ENCODE measurements at places on chromosomes 1 and 21.

DNA sequence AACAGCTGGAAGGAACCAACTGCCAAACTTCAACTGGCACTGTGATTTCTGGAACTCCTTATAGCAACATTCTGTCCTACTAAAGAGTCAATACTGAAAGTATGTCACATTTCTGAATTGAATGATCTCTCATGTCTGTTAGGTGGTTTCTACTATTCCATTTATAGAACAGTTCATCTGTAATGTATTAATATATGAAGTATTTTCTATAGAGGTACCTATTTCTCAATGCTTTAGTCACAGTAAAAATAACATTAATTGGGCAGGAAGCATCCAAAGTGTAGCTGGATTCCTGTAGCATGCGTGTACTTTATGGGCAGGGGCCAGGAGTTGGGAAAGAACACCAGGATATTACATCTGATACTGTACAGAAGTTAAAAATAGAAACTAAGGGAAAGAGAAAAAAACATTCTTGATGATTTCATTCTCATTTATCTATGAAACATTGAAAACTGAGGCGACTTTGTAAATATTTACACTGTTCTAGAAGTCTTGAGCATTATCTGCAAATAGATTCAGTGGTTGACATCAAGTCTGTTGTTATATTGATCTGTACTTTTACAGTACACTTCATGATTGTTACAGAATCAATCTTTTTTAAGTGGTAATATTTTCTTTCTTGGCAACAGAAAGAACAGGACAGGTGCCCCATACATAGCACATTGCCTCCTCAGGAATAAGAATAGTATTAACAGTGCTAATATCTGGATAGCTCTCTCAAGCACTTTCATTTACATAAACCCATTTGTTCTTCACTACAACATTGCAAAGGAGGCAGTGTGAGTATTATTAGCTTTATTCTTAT is 6.2 kb upstream of the ZNF281 start:
- no peak for DNase-seq

DNA sequence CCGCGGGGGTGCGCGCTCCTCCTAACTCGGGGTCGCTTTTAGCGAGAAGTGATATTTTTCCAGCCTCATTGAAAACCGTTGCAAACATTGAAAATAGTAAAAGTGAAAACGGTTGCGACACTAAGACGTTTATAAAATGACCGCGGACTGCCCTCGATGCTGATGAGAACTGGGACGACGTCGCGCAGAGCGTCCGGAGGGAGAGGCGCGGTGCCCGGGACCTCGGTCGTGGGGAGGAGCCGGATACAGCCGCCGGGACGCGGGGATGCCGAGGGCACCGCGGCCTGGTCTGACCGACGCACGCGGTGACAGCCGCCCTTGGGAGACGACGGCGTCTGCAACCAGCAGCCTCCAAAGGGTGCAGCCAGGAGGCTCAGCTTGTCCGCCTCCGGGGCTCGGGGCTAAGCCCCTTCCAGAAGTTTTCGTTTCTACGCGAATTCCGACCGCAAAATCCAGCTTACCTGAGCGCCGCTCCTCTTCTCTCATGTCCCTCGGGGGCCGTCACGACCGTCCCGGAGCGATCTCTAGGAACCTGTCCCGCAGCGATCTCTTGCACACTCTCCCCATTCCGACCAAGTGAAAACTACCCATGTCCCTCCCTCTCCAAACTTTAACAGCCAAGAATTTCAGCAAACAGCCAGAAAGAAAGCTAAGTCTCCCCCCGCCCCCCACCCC is 144.4 kb upstream of the ETS2 start:
- DNase-seq = no peak

DNA sequence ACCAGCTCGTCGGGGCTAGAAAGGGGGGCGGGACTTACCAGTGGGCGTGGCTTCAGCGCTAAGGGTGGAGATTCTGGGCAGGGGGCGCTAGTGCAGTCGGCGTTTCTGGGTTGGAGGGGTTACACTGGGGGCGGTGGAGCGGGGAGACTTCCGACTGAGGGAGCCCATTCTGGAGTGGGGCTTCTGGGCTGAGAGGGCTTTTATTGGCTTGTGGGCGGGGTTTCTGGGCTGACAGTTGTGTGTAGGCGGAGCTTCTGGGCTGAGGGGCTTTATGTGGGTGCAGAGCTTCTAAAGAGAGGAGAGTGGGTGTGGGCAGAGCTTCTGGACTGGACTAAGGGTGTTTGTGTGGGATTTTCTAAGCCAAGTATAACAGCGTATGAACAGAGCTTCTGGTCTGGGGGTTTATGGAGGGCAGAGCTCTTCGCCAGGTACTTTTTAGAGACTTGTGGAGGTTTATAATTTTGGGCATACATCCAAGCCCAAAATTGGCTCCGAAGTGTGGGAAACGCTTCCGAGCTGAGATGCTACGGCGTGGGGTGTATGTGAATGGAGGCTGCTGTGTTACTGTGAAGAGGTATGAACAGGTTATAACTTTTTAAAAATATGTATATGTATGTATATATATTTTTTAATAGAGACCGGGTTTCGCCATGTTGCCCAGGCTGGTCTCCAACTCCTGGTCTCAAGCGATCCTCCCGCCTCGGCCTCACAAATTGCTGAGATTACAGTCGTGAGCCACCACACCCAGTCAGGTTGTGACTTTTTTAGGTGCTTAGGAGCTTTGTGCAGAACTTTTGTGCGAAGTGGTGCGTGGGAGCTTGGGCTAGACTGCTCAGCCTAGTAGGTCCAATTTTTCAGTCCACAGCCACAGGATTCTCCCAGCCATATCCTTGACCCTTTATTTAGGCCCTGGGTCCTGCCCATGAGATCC is 825 bp downstream of the TMEM39B start:
- DNase-seq = no peak

DNA sequence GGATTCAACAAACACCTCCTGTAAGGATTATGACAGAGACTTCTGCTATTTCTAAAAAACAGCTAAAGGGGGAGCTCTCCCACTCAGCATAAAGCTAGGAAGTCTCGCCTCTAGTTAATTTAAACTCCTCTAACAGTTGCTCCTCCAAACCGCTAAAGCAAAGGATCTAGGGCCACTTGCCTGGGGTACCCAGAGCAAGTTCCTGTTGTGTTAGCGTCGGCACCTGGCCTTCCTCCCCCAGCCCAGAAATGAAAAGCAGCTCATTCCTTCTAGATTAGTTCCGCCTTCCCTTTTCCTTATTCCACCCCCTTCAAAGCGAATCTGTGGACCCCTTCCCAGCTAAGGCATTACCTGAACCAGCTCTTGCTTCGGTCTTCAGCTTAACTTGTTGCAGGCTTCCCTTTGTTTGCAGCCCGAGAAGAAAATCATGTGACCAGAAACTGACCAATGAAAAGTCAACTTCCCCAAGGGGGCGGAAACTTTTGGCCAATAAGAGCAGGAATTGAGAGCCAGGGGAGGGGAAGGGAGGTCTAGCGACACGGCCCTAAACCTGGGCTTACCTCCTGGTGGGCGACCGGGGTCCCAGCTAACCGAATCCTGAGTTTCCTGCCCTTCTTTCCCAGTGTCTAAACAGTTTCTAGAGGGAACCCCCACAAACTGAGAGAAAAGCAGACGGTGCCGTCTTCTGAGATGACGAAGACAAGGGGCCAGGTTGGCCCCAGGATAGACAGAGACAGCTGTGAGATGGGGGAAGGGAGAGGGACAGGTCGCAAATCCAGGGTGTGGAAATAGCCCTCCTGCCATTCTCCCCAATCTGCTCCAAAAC is at the start of gene PBXIP1:
TSS of gene PBXIP1 (minus strand) at position 382 of the 826 bp plus-strand sequence. CDS start 2,378 bp downstream, outside the sequence.
- peak; percentile 60 for DNase-seq

GRCh38 chr21:38544661-38545060 is 46.4 kb upstream of the ERG start:
- DNase-seq = no peak

DNA sequence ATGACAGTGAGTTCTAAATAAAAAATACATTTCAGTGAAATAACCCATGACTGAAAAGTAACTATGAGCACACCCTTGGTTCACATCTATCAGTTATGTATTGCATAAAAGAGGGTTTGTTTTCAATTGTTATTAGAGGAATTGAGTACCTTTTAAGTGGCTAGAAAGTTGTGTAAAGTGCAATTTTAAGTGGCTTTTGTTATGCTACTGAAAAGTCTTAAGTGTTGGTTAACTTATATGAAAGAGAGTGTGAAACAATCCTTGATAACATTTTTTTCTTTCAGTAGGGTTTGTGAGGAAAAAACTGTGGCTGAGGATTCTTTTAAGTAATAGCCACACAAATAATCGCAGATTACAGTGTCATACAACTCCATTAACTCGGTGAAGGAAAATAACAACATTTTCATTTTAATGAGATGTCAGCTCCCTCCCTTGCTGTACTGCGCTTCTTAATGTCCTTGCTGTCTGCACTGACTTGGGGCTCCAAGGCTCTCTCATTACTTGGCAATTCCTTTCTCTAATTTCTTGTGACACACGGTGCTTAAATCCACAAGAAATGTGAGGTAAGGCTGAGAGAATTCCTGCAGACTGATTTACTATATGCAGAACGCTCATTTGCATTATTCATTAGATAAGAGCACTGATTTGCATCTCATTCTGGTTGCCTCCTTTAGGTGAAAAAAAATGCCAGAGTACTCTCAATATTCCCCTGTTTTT is 40.6 kb downstream of the NTNG1 start:
- DNase-seq = no peak

GRCh38 chr21:32565856-32566465 is 19.4 kb downstream of the TCP10L start:
- DNase-seq = no peak

DNA sequence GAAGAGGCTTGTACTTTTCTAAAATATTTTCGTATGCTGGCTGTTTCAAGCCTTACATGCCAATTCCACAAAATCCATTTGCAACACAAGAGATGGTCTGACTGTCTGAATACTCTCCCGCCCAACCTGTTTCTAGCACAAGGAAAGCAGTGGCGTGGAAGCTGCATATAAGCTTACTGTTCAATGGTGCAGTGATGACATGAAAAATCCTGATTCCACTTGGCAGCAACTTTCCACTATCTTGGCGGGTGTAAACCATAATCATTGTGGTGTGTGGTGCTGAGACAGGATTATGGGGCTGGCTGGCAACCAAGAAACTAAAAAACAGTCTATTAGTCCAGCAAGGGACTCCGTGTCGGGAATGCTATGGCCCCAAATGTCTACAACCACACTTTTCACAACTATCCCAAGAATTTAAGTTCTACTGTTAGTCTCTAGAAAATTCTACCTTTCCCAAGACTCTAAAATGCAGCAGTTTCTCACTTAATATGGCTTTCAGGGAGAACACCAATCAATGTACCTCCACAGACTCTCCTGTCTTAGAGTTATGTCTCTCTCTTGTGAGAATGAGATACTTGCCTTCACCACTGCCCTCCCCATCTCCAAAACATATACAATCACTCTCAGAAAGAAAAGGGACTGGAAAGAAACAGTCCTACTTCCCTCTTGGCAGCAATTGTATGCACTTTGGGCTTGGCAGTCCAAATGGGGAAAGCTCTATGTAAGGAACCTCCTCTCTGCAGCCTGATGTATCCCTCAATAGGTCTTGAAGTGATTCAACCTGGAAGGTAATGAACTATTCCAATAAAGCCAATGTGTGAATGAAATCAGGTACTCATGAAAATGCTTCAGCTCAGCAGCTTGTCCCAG is 9.5 kb downstream of the COLGALT2 start:
- DNase-seq = no peak

GRCh38 chr1:34656299-34656698 is 98.5 kb upstream of the GJB5 start:
- DNase-seq = no peak

GRCh38 chr1:53893999-53894636 is at the start of gene DIO1:
Gene DIO1, plus strand, starts transcription at chr1:53894187. Its CDS starts 24 bp downstream, at chr1:53894211.
- DNase-seq = no peak

DNA sequence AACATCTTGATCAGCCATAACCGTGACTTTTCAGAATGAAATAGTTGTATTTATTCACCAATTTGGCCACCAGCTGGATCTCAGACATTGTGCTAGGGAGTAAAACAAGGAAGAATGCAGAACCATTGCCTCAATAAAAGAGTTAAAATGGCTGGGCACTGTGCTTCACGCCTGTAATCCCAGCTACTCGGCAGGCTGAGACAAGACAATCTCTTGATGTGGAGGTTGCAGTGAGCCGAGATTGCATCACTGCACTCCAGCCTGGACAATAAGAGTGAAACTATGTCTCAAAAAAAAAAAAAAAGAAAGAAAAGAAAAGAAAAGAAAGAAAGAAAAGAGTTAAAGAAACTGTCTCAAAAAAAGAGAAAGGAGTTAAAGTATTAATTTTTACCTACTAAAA is 199.5 kb downstream of the TPR start:
- no peak for DNase-seq

DNA sequence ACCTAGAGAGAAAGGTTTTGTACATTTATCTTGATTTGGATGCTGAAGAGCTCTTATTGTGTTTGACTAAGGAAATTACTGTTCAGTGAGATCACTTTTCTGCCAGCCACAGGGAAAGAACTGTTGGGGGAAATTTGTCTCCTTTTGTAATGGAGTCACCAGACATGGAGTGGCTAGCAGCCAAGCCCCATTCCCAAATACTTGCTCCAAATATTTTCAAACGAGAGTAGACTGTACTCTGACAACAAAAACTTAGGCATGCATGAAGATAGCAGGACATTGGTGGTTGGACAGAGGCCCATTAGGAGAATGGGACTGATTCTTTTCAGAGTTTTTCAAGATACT is 21.1 kb downstream of the IPO9 start:
- DNase-seq = no peak

- DNase-seq = no peak
Observed at GRCh38 chr1:38225745-38226144, 179.2 kb upstream of the POU3F1 start.

- no peak for DNase-seq
Observed at GRCh38 chr1:79325705-79326104, 319.2 kb upstream of the ADGRL4 start.

DNA sequence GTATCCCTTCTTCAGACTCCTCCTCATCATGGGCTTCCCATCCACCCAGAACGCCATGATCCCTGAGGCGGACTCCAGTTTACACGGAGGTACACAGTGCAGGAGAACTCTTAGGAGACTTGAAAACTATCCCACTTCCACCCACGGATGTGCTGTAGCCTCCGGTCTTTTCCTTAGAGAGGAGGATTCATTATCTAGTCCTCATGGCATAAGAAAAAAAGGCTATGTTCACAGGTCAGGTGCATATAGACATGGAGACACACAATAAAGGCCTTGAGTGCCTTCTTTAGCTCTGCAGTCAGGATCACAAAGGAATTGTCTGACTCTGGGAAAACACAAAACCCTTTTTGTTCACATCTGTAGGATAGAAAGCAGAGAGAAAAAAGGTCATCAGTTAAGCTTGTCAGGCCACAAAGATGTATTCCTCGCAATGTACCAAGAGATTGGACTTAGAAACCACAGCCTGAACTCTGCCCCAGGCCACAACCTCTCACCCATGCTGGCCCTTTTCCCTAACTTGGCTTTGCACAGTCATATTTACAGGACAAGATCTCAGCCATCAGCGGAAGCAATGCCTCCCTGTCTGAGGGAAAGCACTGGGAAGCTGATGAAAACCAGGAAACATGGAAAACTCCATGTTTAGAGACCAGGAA is 9.0 kb downstream of the CRP start:
- no peak for DNase-seq

- no peak for DNase-seq
Observed at GRCh38 chr1:160724465-160725242, 13.0 kb upstream of the CD48 start.

DNA sequence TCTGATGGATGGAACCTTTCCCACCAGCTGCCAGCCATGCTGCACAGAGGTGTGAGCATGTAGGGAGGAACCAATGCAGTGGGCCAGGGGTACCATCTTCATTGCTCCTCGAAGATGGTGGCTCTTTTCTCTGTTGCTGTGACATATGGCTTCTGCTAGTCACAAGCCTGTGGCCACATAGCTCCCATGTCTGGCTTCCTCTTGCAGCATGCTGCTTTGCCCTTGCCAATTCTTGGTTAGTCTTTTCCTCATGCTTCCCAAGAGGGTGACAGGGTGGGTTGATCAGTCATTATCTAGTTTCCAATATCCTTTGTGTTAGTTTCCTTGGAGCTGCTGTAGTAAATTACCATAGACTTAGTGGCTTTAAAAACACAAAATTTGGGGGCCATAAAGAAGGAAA is 123.4 kb downstream of the ETS2 start:
- DNase-seq = no peak
